AML-193 (cell line): ENCODE measurements at places on chromosomes 3 and 15.

GRCh38 chr15:84961114-84961452, 20.6 kb upstream of the PDE8A start:
- no peak for DNase-seq

DNA sequence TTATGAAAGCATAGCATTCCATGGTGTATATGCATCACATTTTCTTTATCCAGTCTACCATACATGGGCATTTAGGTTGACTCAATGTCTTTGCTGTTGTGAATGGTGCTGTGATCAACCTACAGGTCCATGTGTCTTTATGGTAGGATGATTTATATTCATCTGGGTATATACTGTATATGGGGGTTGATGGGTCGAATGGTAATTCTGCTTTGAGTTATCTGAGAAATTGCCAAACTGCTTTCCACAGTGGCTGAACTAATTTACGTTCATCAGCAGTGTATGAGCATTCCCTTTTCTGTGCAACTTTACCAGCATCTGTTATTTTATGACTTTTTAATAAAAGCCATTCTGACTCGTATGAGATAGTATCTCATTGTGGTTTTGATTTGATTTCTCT, 662.4 kb upstream of the BCHE start:
- DNase-seq, result no peak

DNA sequence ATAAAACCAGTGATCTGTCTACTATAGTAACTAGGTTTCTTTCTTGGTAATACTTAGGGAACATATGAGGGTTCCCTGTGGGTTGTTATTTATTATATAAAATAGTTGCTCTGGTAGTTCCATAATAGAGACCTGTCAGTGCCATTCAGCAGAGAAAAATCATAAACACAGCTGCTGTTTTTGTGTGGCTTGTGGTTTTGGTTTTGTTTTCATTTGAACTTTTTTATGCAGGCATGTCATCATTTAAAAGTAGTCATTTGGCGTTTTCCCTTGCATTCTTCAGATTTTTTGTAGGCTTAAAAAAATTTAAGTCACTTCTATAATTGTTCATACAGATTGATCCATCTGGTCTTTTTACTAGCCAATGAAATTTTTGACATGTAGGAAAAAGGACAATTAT, 47.9 kb downstream of the PIK3CA start:
- DNase-seq, result no peak

DNA sequence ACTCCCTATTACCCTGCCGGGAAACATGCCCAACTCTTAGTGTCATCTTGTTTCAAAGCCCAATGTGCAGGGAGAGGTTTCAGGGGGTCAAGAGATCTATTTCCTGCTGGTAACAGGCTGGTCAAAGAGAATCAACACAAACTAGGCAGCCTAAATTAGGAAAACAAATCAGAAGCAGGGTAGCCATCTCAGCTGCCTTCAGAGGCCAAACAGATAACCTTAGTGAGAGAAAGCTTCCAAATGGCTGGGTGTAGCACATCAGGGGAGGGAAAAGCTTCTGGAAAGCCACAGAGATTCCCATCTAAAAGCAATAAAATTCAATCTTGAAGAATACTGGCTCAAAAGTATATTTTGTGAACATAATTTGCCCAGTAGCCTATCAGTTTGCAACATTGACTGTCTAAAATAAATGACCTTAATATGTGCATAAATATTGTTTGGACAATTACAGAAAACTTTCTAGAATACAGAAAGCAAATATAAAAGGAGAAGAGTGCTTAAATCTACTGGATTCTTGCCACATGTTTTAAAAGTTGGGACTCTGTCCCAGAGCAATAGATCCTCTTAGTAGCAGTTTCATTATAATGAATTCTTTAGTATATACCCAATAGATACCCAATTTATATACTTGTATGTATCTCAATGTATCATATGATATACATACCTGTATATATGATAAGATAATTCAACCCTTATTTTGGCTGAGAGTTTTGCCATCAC, 371.9 kb upstream of the RARB start:
- no peak for DNase-seq

GRCh38 chr3:23928524-23928923, 11.6 kb downstream of the RPL15 start:
- DNase-seq, result peak; percentile 24

DNA sequence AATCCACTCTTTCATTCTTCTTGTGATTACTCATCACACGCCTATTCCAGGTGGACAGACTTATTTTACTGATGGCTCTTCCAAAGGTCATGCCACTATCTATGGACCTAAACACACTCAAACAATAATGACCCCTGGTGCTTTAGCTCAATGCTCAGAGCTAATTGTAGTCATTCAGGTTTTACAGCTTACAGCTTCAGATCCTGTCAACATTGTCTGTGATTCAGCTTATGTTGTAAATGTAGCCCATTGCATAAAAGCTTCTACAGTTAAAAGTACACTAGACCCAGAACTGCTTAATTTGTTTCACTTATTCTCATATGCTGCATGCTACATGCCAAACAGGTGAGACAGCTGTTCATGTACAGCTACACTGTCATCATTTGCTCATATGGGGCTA, 49.2 kb downstream of the LSM3 start:
- DNase-seq, result no peak

DNA sequence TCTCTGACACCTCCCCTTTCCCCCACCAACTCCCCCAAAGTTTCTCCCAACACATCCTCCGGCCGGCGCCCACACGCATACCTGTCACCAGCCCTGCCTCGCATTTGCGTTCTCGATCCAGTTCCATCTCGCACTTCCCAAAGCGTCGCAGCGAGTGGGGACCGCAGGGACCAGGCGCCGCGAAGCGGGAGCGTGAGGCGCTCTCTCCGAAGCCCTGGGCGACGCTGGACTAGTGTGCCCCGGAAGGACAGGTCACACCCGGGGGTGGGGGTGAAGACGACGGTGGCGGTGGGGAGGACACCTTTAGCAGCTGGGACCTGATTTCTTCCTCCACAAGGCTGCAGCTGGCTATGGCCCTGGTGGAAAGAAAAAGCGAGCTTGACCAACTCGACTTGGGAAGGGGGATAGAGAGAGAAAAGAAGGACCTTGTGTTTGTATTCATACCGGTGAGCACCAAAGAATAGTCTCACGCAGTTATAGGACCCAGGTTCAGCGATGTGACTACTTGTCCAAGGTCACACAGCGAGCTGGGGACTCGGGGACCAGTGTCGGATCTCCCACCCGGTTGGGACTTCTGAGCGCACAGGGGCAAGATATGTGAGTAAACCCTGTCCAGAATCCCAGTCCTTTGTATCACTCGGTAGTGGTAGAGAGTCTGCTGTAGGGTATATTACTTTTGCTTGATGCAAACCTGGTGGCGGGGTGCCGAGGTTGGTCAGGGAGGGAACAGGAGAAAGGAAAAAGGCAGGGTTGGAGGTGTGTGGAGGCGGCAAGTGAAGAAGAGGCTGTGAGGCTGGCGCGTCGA, 607 bp upstream of the GHSR start:
- no peak for DNase-seq

- DNase-seq, result no peak
These were observed 132.2 kb downstream of the FNDC3B start for GRCh38 chr3:172171396-172172075.

DNA sequence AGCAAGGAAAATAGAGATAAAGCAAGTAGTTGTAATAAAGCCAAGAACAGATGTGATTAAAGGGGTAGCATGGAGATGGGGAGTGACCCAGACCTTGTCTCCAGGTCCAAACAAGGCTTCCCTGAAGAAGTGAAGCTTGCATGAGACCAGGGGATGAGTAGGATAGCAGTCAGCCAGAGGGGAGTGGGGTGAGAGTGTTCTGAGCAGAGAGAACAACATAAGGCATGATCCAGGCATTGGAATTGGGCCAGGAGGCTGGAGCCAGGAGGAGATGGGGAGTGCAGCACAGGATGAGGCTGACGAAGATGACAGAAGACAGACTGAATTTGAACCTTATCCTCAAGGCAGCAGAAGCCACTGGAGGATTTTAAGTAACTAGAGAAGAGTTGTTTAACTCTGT, 7.2 kb downstream of the TMOD2 start:
- no peak for DNase-seq

- no peak for DNase-seq
These were observed 98.7 kb downstream of the PLCH1 start for GRCh38 chr3:155646128-155646527.

DNA sequence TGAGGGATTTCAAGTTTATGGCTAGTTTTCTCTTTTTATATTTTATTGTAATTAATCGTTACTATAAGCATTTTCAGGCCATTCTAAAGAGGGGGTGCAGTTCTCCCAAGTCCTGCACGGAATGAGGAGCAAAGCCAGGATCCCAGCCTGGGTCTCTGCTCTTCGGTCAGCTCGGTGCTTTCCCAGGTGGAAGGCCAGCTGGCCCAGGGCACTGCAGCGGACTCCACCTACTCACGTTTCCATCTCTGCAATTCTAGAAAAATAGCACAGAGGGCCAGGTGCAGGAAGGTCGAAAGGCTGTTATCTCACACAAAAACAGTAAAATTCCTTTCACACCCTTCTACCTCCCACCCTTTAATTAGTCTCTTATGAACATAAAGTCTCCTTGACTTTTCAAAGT, 59.5 kb upstream of the HES1 start:
- no peak for DNase-seq

DNA sequence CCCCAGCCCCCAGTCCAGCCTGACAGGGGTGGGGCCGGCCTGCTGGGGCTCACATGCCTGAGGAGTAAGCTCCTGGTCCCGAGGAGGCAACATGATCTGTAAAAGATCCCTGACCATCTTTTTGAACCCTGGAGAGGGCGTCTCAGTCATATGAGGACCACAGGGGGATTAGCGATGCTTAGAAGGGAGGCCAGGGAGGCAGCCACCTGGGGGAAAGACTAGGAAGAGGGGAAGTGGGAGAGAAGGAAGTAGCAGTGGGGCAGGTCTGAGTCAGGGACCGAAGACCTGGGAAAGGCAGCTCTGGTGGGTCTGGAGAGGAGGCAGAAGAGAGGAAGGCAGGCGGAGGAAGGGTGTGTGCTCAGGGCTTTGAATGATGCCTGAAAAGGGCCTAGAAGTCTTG, 18.9 kb downstream of the PIF1 start:
- no peak for DNase-seq

DNA sequence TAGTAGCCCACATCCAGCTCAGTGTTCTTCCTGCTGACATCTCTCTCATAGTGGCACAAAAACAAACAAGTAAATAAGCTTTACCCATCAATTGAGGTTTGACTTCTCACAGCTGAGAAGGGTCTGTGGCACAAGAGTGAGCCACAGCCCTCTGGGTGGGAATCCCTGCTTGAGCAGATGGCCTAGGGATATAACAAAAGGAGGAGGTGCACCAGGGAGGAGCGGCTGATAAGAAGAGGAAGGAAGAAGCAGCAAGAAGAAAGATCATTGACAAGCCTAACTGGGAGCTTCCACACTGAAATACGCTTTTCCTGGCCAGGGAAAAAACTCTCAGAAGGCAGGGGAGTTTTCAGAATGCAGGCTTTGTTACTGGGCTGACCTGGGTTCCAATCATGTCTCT, 279.8 kb downstream of the UACA start:
- DNase-seq, result no peak

- DNase-seq, result no peak
These were observed 386.1 kb downstream of the PTPRG start for GRCh38 chr3:61947456-61947855.

GRCh38 chr3:11641316-11641682, 2.4 kb downstream of the VGLL4 start:
- DNase-seq, result no peak

DNA sequence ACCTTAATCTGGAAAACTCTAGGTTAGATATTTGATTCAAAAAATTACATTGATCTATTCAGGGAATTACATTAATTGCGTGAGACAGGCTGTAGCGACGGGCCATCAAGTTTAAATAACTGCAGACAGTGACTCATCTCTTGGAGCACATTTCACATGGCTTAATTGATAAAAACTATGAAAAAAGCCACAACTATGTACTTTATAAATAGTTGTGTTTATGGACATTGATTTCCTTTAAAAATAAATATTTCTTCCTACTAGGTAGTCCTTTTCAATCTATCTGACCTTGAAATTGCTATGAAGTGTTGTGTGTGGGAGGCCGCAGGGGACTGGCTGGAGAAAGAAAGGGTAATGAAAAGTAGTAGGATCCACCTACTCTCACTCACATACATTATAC, 157.8 kb downstream of the IL1RAP start:
- no peak for DNase-seq

- no peak for DNase-seq
These were observed 67.2 kb downstream of the SCN5A start for GRCh38 chr3:38582316-38582715.

DNA sequence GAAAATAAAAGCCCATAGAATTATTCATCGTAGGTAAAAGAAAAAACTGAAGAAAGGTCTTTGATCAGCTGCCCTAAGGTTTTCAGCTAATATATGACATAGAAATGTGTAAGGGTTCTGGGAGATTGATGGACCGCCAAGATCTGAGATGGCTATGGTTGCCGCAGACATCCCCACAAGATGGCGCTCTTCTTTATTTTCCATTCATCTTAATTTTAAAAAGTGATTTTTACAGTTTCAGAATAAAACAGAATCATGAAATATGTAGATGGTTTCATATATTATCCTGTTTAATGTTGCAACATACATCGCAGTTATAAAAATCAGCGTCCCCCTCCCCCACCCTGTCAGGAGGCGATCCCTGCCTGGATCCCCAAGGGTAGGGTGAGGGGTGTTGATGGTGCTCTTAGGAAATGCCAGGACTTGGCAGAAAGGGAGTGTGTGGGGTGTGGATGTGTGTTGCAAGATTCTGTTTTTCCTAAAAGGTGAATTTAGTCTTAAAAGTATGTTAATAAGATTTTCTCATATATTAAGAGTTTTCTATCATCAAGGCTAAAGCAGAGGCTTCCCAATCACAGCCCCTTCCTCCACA, 68.8 kb downstream of the ANXA2 start:
- DNase-seq, result peak; percentile 3

GRCh38 chr15:87827131-87827530, 429.4 kb downstream of the NTRK3 start:
- no peak for DNase-seq

GRCh38 chr15:26438316-26438715, 334.6 kb downstream of the GABRB3 start:
- DNase-seq, result no peak

GRCh38 chr3:143850877-143851276, 2.6 kb upstream of the SLC9A9 start:
- no peak for DNase-seq

DNA sequence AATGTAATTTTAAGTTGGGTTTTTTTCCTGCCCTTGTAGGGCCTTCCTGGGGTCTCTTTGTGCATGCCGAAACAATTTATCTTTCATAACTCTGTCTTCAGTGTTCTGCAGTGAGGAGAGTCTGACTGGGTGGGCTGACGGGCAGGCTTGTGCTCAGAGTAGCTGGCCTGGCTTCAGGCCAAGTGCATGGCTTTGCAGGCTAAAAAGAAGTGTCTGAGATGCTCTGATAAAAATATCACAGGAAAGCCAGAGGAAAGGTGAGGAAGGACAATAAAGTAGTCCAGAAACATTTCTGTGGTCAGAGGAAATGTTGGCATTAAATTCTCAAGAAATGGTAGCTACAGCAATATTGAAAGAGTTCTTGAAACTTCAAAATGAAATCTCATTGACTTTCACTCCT, 25.5 kb downstream of the ST3GAL6 start:
- DNase-seq, result no peak

GRCh38 chr3:57673156-57673555, 19.7 kb downstream of the DENND6A start:
- DNase-seq, result peak; percentile 64

- no peak for DNase-seq
These were observed 75.5 kb downstream of the SCN10A start for GRCh38 chr3:38740537-38740936.
